Stimulated activated CD8-positive, alpha-beta memory T cell treated with anti-CD3 and anti-CD28 coated beads, Interleukin-4, amount 100 ng/mL, for 4 hours (primary cell): ENCODE measurements at places on chromosomes 2 and 18.

GRCh38 chr2:20627712-20628380 lies 23.1 kb downstream of the HS1BP3 start:
- DNase-seq: no peak

GRCh38 chr2:207357216-207357615 lies 172.5 kb upstream of the CREB1 start:
- no peak for DNase-seq

DNA sequence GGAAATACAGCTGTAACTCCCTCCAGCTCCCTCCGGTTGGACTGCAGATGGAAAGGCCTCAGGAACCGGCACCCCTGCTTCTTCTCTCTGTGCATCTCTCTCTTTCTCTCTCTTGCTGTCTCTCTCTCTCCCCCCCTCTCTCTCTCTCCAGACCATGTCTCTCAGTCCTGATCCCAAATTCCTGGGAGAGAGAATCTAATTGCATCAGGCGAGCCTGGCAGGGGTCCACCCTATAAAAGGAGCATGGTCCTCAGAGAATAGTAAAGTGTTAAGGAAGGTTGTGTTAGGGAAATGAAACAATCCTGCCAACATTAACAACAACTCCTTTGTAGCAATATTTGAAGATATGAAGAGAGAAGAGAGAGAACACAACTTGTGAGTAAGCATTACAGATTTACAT lies 36.7 kb downstream of the VIT start:
- DNase-seq: no peak

- no peak for DNase-seq
These were observed 23.6 kb downstream of the INPP5D start for GRCh38 chr2:233083782-233084181.

DNA sequence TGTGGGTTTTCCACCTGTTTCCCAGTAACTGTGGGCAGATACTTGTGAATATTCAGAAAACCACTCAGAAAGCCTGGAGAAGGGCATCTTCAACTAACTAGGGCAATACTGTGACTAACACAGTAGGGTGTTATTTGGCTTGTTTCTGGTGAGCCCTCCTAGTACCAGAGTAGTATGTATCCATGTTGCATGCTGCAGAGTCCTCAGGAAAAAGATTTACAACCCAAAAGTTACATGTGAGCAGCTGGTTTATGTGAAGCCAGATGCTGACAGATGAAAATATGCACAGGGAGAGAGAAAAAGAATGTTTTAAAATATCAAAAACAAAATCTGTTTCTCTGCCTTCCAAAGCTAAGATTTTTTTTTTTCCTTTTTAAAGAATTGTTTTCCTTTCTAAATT lies 333.2 kb upstream of the UBE2E3 start:
- no peak for DNase-seq

DNA sequence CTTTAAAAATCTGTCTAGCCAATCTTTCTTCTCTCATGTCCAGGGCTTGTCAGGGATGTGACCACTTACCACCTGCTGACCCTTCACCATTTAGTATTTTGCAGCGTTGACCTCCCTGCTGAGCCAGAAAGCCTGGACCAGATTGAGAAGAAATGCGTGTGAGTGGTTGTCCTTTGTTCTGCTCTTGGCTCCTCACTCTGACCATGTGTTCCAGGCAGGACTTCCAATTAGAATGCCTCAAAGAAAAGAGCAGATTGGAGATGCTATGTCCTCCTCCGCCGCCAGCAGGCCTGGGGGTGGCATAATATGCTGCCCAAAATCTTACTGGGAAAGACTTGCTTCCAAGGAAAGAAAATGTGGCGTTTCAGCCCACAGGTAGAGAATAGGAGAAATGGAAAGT lies 894.1 kb downstream of the SLC4A3 start:
- DNase-seq: no peak

DNA sequence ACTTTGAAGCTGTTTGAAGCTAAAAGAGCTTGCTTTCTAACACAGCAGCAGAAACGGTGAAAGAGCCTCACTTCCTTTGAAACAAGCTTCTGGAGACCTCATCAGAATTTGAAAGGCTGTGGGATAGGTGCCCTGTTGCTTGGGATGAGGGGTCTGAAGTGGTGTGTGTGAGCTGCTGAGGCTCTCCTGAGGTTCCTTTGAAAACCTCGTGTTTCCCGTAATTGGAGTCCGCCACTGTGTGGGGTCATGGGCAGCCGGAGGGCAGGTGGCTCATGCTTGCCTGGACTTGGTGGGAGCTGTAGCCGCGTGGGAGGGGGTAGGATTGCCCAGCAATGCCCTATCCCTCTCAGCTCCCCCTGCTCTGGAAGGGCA lies 34.4 kb downstream of the CABLES1 start:
- DNase-seq: no peak

DNA sequence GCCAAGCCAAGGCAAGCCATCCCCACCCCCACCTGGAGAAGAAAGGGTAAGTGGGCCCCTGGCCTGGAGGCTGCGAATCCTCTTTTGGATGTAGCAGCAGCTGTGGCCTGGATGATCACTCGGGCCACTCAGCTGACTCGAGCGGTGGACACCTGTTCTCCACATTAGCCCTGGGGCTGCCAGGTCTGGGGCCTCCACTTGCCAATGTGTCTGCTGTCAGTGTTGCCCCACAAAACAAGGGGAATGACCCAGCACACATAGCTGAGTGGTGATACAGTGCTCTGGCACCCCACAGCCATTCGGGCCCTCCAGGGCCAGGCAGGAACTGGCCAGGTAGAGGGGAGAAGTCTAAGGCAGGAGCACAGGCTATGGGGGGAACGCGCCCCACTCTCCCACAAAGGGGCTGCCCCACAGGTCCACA lies 2.6 kb downstream of the STK25 start:
- DNase-seq: no peak

DNA sequence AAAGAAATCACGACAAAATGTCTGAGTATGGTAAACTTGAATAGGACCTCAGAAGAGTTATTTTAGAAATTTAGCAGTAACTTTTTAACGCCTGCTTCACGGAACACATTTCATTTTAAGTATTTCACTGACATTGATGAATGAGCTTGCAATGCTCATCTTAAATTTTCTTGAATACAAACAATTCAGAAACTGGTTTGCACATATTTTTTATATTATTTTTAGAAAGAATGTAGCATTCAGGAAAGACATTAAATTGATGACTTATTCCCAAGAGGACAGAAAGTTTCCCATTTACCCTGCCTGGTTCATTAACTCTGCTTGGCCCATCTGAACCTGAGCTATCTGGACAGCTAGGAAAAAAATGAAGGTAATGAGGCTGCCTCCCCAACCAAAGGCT lies 89.3 kb downstream of the MBD2 start:
- no peak for DNase-seq

DNA sequence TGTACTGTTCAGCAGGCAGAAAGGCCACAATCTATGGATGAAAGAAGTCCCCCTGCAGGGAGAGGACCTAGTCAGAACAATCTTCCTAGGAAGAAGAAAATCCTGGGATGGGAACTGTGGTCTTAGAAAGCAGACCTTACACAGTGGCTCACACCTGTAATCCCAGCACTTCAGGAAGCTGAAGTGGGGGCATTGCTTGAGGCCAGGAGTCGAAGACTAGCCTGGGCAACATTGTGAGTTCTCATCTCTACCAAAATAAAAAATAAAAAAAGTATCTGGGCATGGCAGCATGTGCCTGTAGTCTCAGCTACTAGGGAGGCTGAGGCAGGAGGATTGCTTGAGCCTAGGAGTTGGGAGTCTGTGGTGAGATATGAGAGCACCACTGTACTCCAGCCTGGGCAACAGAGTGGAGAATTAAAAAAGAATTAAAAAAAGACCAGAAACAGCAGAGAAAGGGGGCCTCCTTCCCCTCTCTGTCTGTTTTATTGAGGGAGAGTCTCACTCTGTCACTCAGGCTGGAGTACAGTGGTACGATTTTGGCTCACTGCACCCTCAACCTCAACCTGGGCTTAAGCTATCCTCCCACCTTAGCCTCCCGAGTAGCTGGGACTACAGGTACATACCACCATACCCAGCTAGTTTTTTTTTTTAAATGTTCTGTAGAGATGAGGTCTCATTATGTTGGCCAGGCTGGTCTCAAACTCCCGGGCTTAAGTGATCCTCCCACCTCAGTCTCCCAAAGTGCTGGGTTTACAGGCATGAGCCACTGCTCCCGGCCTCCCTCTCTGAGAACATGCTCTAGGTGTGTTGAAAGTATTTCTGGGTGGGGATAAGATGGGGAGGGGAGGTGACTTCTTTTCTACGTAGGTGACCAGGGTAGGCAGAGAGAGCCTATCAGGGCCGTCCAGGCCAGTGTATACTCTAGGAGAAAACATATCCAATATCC lies 7.4 kb downstream of the RHOB start:
- no peak for DNase-seq

GRCh38 chr2:157258520-157259326 lies 1.2 kb downstream of the GALNT5 start:
- no peak for DNase-seq

GRCh38 chr2:24152413-24153197 lies 22.2 kb upstream of the FAM228A start:
- no peak for DNase-seq

DNA sequence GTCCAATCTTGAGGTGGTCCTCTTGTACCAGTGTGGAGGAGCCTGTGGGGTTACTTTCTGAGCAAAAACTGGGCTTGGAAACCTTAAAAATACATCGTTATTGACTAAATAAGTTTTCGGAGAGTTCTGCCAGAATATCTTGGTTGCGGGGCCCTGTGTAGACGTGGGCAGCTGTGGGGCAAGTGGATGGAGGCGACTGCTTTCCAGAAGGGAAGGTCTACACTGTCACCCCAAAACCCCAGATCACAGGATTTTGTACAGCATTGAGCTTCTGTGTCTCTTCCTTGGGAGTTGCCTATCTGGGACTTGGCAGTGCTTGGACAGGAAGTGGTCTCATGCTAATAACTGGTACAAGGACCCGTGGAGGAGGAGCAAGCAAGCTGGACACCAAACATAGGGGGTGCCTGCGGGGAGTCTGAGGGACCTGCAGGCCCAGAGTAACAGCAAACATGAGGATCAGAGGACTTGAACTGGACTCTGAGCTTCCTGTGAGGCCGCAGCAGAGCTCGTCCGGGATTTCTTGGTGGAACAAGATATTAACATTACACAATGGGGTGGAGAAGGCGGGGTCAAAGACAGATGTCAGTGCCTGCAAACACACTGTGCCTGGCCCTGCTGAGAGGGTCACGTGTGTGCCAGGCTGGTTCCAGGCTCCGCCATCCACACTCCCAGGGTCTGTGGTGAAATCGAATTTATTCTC lies 48.0 kb upstream of the CTLA4 start:
- DNase-seq: no peak

- no peak for DNase-seq
These were observed 24.4 kb upstream of the TEX44 start for GRCh38 chr2:231568098-231568784.

DNA sequence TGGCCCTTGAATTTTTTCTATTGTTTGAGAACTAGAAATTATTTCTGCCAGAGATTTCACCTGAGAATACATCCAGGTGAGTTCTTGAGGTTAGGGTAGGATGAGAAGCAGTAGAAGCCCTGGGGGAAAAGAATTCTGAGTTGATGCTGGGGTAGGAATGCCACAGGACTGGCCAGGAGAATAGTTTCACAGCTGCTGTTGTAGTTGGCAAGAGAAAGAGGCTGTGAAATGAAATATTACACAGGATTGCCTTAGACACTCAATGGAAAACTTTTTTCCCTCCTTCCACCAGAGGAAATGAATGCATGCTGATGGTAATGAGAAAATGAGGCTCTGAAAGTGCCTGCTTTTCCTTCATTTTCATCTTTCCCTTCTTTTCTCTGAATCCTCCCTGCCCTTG lies 54.6 kb downstream of the PRKCE start:
- no peak for DNase-seq

GRCh38 chr2:143390171-143390570 lies 261.0 kb downstream of the ARHGAP15 start:
- DNase-seq: no peak

- DNase-seq: no peak
These were observed 75.4 kb downstream of the CERKL start for GRCh38 chr2:181581534-181581933.

DNA sequence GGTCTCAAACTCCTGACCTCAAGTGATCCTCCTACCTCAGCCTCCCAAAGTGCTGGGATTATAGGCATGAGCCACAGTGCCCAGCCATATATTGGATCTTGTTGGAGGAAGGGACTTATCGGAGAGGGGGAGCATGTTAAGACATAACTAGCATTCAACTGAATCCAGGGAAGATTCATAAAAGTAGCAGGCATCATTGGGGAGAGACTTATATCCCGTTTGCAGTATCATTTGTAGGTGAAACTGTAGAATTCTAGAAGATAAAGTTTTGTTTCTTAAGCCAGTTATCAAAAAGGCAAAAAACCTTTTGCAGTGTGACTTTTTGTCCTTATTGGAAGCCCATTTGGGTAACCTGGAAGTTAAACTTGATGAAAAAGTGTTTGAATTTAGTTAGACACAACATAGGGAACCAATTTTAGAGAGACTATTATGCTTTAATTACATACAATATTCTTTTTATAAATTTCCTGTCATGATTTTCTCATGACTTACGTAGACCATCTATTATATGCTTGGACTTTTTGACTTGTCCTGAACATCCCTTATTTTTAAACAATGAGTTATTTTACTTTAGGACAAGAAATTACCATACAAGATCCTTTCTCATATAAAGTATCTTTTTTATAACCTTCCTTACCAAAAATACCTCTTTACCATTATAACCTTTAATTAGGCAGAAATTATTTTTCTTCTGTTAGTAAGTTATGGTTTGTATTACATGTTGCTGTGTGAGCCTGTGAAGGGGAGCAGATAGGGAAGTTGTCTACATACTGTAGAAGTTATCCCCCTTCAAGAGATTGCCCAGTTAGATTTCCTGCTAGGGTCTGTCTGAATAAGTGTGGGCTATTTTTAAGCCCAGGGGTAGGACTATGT lies 20.3 kb downstream of the RAB3GAP1 start:
- DNase-seq: no peak

- DNase-seq: no peak
These were observed 5.9 kb downstream of the TRIB2 start for GRCh38 chr2:12722447-12723316.

DNA sequence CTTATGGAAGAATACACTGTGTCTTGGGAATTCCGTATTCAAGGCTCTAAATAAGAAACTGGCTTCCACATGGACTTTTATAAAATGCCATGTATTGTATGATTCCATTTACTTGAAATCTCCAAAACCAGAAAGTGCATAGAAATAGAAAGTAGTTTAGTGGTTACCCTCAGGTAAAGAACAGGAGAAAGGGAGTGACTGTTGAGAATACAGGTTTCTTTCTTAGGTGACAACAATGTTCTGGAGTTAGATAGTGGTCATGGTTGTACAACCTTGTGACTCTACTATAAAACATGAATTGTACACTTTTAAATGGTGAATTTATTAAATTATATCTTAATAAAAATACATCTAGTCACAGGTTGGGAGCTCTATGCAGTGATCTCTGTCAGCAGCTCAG lies 481.8 kb downstream of the SPAG16 start:
- DNase-seq: no peak

GRCh38 chr2:122063716-122064115 lies 308.3 kb downstream of the TSN start:
- no peak for DNase-seq

GRCh38 chr2:96954011-96954846 lies 32.2 kb downstream of the FAM178B start:
- DNase-seq: no peak
